ENCODE measurements at places on chromosomes 12 and 14.

DNA sequence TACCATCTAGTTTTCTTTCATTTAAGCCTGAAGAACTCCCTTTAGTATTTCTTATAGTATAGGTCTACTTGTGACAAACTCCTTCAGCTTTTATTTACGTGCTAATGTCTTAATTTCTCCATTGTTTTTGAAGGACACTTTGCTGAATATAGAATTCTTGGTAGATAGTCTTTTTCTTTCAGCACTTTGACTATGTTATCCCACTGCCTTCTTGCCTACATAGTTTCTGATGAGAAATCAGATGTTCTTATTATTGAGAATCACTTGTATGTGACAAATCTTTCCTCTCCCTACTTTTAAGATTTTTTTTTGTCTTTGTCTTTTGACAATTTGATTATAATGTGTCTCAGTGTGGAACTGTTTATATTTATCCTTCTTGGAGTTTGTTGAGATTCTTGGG, 5.1 kb upstream of the MIS18BP1 start:
- no peak for DNase-seq

DNA sequence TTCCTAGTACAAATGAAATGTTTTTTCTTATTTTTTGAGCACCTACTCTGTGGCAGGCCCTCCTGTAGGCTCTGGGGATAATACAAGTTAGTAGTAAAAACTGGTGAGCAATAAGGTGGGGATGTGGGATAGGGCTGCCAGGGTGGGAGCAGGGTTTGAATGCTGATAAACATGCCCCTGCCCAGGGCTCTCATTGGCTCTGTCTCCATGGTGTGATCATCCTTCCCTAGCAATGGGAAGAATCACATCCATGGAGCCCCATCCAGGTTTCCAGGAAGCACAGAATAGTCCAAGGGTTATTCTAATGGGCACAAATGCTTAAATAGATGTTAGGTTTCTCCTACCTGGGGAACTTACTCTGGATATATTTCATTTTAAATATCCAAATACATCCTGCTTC, 45.5 kb downstream of the GIT2 start:
- no peak for DNase-seq

- no peak for DNase-seq
Observed at GRCh38 chr14:102248121-102248520, 56.8 kb downstream of the MOK start.

GRCh38 chr14:91330856-91331255, 86.4 kb upstream of the GPR68 start:
- no peak for DNase-seq

- DNase-seq: no peak
Observed at GRCh38 chr14:105456736-105457617, 17.6 kb upstream of the CRIP2 start.

DNA sequence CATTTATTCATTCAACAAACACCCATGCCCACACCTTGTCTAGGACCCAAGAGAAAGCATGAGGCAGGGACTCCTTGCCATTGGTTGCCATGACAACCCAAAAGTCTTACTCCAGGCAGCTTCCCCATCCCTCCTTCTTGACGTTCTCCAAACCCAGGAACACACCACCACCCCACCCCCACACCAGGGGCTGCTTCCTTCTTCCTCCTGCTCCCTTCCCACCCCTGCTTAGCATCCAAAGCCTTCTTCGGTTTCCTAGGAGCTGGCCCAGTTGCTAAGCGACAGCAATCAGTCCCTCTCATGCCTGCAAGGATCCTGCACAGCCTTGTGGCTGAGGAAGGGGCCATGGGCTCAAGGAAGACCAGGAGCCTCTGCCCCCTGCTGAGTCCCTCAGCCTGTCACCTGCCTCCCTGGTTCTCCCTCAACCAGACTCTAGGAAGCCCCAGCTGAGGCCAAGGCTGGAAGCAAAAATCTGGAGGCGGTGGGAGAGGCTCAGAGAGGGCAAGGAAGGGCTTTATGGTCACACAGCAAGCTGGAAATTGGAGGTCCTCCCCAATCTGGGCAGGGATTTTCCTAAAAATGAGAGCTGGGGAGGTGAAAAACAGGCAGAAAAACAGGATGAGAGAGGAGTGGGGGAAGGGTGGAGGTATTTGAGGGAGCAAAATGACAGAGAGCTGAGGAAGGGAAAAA, 15.4 kb downstream of the RASAL1 start:
- peak; percentile 36 for DNase-seq

DNA sequence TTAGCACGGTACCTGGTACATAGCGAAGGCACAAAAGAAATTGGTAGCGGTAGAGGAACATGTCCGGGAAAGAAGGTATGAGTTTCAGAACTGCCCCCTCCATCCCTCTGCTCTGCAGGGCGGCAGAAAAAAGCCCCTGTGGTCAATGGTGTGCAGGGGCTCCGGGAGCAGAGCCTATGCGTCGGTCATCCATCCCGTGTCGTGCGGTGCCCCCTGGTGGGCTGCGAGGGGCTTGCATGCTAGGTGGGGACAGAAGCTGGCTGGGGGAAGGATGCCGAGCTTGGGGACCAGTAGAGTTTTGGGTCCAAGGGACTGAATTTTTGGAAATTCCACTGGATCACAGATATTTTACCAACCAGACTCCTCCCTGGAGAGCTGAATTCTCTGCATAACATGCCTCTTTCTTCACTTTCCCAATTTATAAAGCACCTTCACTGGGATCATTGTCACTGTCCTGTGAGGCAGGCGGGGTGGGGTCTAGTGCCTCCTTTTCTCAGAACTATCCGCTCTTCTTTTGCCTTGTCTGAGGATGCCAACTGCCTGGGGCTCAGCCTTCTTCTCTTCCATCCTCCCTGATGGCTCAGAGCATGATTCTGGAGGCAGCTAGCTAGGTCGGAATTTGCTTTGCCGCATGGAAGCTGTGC, 148.7 kb downstream of the SMOC1 start:
- DNase-seq: peak; percentile 86

- no peak for DNase-seq
Observed at GRCh38 chr14:83905157-83905556, 1624.8 kb upstream of the FLRT2 start.

DNA sequence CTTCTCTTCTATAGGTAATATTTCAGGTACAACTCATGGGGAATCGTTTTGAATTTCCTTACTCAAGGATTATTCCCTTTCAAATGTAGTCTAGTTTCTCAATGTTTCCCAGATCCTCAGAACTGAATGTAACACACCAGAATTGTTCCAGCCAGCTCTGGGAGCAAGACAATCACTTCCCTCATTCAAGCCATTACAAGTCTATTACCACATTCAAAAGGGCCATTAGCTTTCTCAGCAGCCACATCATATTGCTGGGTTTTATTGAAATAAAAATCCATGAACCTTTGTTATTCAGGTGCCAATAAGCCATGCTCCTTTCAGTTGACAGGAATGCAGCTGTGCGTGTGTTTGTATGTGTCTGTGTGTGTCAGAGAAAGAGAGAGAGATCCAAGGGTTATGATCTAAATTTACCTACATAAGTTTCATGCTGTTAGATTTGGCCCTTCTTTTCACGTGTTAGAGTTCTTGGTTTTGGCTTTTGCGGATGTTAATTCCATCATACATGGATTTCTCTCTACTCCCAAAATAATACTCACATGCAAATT, 357.7 kb downstream of the BCAT1 start:
- no peak for DNase-seq

- DNase-seq: no peak
Observed at GRCh38 chr12:125148316-125148715, 83.1 kb downstream of the AACS start.

- no peak for DNase-seq
Observed at GRCh38 chr12:54719691-54720090, 71.5 kb upstream of the DCD start.

GRCh38 chr12:51187370-51187987, 14.5 kb upstream of the TFCP2 start:
- DNase-seq: no peak

DNA sequence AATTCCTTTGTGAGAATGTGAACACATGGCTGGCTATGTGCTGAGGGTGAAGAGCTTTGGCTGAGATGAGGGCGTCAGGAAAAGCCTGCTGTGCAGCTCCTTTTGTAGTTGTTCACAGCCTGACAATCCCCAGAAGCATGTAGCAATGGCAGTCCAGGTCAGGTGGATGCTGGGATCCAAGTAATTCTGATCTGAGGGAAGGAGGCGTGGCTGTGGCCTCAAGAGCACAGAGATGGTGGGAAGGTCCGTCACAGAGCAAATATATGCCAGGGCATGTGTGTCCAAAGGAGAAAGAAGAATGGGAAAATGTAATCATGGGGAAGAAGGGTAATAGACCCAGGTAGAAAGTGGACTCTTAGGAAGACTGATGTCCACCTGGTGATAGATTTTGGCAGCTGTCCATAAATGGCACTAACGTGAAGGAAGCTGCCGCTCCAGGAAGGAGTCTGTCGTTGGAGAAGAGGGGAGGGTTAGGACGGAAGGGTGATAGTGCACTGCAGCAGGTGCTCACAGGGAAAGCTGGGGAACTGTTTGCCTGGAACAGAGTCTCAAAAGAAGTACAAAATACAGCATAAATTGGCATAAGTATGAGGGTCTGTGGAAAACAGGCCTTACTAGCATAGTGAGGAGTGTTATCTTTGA, 13.8 kb downstream of the MGST1 start:
- peak; percentile 31 for DNase-seq

- DNase-seq: no peak
Observed at GRCh38 chr12:97300891-97301290, 161.7 kb upstream of the RMST start.

DNA sequence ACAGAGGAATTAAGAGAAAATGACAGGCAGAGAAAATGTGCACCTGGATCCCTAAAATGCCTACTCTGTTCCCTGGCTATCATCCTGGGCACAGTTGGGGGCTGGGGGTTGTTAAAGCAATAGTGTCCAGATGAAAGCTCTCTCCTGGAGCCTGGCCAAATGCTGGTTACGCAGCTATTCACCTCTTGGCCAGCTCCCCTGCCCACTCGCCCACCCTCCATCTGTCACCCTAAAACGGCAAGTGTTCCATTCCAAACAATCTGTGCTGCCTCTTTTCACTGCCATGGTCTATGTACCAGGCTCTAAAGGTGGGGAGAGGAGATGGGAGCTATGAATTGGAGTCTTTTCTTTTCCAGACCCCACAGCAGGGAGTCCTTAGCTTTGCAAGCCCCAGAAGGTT, 24.7 kb upstream of the NPFF start:
- no peak for DNase-seq

DNA sequence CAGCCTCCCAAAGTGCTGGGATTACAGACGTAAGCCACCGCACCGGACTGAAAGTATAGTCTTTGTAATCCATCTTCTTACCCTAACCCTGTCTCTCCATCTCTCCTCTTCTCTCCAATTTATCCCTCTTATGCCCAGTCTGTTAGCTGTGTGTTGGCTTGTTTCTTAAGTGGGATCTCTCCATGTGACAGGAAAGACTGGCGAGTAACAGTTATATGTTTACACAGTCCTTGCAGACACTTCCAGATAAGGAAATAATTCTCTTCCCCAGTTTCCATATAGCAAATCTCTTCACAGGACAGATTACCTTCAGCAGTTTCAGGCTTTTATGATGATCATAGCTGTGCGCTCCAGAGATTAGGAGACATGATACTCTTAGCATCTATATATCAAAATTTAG, 16.0 kb upstream of the DIP2B start:
- DNase-seq: no peak

- no peak for DNase-seq
Observed at GRCh38 chr12:62919838-62920237, 15.1 kb downstream of the PPM1H start.

- DNase-seq: peak; percentile 85
Observed at GRCh38 chr12:100141998-100142850, 450 bp downstream of the BLTP3B start.

DNA sequence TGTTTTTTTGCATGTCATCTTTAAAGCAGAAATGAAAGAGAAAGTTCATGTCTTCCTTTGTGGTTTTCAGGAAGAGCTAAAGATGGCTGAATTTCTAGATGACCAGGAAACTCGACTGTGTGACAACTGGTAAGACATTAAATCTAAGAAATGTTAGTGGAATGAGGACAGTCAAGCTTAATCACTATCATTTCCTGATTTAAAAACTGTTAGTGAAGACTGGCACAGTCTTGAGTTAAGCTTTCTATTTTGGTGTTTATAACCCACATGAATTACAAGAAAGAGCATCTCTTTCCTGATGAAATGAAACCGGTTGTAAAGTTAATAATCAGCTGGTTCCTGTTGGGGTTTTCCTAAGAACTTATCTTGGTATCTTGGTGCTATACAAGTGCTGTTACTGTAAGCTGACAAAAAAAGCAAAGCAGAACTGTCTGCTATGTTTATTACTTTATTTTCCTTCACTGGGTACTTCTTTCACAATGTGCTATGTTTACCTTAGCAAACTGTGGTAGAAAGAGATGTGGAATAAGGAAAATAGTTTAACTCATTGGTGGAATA, 5.2 kb downstream of the TRAFD1 start:
- DNase-seq: no peak

GRCh38 chr12:75724928-75725312, 213.5 kb upstream of the KRR1 start:
- DNase-seq: no peak

GRCh38 chr14:91282954-91283645, 38.6 kb upstream of the GPR68 start:
- no peak for DNase-seq

- DNase-seq: no peak
Observed at GRCh38 chr14:56760164-56760914, 49.9 kb downstream of the OTX2 start.

DNA sequence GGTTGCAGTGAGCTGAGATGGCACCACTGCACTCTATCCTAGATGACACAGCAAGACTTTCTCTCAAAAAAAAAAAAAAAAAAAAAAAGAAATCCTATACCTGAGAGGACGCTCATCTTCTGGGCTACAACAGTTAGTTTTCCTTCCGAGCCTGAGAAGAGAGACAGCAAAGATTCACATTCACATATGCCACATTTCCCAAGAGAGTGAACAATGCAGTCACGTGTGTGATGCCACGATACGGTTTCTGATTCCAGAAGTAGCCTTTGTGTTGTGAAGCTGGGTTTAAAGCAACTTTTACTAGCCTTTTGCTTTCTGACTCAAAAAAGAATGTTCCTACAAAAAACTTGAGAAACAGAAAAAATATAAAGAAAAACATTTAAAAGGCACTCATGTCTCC, 19.5 kb downstream of the GCN1 start:
- no peak for DNase-seq

All from neural progenitor cell (in vitro differentiated cells).